Stimulated activated CD8-positive, alpha-beta memory T cell treated with anti-CD3 and anti-CD28 coated beads, Interleukin-4, amount 100 ng/mL, for 4 hours (primary cell): ENCODE measurements at places on chromosomes 5 and 9.

GRCh38 chr5:178417391-178417811 is 172.8 kb downstream of the COL23A1 start:
- DNase-seq, result no peak

DNA sequence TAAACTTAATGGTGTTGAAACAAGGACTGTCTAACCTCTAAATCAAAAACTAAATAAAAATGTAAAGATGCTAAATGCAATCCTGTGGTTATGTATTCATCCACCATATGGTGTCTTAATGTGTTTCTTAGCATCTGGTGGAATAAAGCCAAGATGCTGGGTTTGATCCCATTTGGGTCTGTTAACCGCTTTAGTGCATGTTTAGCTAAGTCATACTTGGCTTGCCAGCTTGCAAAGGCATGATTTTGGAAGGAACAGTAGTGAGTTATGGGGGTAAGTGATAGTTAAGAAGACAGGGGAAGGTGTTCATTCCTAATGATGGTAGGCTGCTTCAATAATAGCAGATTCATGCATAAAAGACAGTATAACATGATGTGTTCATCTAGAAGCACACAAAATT is 139.0 kb upstream of the SLC27A6 start:
- DNase-seq, result no peak

GRCh38 chr5:10699987-10700386 is 61.0 kb downstream of the DAP start:
- DNase-seq, result no peak

DNA sequence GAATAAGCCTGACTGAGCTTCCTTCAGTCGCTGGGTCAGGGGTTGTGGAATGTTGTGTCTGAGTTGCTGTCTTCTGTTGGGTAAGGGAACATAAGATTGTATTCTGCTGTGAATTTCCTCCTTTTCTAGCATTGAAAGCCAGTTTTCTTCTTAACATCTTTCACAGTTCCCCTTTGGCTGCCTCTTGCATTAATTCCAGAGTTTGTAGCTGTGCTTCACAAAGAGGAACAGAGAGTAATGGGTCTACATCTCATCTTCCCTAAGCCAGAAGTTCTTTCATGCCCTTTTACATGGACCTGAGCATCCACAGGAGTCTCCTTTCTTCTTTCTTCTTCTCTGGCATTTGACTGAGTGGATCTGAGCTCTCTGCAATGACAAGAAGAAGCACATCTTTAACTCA is 686.8 kb downstream of the KCTD16 start:
- no peak for DNase-seq

DNA sequence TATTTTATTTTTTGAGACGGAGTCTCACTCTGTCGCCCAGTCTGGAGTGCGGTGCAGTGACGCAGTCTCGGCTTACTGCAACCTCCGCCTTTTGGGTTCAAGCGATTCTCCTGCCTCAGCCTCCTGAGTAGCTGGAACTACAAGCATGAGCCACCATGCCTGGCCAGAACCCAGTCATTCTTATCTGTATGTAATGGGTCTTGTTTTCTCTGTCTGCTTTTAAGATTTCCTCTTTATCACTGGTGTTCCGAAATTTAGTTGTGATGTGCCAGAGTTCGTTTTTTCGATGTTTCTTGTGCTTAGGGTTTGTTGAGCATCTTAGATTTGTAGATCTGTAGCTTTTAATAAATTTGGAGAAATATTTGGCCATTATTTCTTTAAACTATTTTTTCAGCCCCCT is 19.2 kb downstream of the SLC25A25 start:
- DNase-seq, result no peak

DNA sequence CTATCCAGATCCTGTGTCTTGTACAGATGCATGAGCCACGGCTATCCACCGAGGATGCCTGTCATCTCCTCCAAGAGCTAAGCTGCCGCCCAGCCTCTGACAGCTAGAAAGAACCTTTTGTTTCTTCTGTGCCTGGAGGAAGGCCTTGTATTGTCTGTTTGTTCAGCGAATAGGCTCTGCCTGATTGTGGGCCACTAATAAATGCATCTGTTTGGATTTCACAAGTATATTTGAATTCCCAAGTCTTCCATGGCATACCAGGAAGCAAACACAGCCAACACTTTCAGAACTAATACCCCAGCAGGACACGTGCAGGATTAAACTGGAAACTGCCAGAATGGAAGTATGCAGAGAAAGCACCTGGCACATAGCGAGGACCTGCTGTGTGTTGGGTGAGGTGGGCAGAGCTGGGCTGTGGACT is 92.7 kb upstream of the NEURL1B start:
- DNase-seq, result no peak

DNA sequence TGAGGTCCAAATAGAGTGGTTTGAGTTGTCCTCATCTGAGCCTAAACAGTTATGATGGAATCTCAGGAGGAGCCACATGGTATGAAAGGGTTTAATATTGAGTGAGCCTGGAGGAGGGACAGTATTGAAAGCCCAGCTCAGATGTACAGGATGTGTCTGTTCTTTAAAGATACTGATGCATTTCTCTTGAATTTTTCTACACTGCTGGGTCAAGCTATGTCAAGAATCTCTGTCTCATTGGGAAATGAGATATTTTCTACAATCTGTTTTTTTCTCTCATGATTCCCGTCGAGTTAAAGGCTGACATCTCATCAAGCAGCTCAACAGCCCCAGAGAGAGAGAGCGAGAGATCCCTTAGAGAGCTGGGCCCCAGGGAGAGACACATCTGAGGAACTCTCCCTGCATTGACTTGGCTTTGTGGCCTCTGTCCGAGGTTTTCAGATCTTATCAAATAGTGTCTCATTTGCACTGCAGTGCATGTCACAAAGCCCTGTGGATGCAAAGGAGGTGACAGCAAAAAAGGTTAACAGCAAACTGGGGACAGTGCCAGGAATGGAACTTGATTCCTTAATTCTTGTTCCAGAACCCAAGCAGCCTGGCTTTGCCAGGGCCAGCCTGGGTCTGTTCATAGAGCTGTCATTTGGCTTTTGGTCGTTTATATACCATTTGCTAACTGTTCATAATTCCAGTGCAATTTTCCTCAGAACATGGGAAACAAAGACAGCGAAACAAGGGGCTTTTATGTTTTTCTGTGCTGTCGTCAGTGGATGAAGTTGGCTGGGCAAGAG is 19.0 kb upstream of the ACTBL2 start:
- DNase-seq, result no peak

GRCh38 chr9:125746774-125747052 is 460 bp upstream of the PBX3 start:
- no peak for DNase-seq

DNA sequence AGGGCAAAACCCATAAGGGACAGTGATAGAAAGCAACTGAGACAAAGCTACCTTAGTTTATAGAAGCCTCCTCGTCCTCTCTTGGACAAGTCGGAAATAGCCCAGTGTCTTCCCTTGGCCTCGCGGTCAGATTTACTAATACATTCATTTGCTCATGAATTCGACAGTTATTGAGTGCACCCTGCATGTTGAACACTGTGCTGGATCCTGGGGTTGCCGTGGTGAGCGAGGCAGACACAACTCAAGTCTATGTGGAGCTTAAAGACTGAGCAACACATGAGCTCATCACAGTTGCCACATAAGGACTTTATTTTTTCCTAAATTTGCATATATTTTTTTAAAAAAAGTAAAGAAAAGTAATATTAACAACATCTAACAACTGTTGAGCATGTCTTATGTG is 411.1 kb upstream of the ITGA1 start:
- DNase-seq, result no peak

DNA sequence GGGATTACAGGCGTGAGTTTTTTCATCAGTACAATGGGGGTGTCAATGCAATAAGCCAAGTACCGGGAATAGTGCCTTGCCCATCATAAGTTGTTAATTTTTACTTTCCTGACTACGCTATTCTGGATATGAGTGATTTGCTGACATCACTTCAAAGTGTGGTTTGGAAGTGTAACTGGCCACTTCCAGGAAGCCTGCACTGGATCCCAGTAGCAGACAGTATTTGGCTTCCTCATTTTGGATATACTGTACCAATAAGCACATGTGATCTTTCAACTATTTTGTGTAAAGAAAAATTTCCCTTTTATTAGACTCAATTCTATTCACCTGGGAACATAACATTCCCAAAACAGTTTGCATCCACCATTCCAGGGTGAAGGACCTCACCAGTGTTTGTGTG is 417.7 kb upstream of the KLF4 start:
- no peak for DNase-seq

GRCh38 chr5:131595088-131596033 is 39.7 kb downstream of the RAPGEF6 start:
- no peak for DNase-seq
